ENCODE measurements at places on chromosomes 13 and 19. TPM values are rescaled to one million over a fixed set of nuclear protein-coding genes. Genes with fewer than 3 reads are reported as not detected.

The IFI30 gene
- total RNA-seq: 2.3 TPM

The MYPOP gene
- total RNA-seq: 8.7 TPM

The CBLC gene
- total RNA-seq: not detected

The FCAR gene
- not detected for total RNA-seq

The CGB2 gene
- not detected for total RNA-seq

The TINCR gene
- total RNA-seq: 3.1 TPM

The SIAH3 gene
- not detected for total RNA-seq

The KLK5 gene
- not detected for total RNA-seq

The C1QTNF9B gene
- total RNA-seq: not detected

The RNF225 gene
- 0.39 TPM for total RNA-seq

The RDH8 gene
- not detected for total RNA-seq

The DDA1 gene
- 43.8 TPM for total RNA-seq

The GPR4 gene
- total RNA-seq: not detected

The SIGLEC14 gene
- not detected for total RNA-seq

The INAFM1 gene
- 11.0 TPM for total RNA-seq

The ZNF536 gene
- 0.57 TPM for total RNA-seq

The PTH2 gene
- total RNA-seq: not detected

Measured in CD4-positive, CD25-positive, alpha-beta regulatory T cell (primary cell).